ENCODE measurements at places on chromosomes 5 and 9.

DNA sequence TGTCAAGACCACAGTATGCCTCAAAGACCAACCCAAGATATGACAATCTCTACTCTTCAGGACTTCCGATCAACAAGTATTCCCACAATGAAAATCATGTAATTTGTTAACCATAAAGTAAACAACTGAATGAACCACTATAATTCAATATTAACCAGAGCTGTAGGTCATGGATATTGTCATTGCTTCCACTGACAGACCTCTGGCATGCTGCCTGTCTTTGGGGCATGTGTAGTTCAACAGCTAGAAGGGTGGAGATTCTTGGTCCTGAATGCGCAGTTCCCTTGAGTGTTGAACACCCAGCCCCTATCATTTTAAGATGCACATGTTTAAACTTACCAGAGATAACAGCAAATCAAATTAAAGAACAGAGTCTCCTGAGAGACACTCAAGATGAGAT lies 283.0 kb downstream of the CEMIP2 start:
- DNase-seq = no peak

GRCh38 chr5:10505517-10506095 lies 58.3 kb upstream of the ANKRD33B start:
- peak; percentile 6 for DNase-seq

DNA sequence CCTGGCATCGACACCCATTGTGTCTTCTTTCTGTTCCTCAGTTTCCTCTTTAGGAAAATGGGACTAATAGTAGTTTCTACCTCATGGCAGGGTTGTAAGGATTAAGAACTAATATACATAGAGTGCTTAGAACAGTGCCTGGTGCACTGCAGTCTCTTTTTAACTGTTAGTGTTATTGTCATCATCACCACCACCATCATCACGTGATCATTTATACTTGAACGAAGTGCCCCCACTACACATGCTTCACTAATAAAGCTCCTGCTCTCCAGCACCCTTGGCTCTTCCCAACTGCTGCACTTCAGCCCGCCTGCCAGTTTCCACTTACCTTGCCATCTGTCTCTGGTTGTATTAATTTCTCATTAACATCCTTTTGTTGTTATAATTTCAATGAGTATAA lies 35.8 kb upstream of the MAST4 start:
- DNase-seq = no peak

- DNase-seq = peak; percentile 39
Measured at GRCh38 chr9:138095813-138096518, 218.4 kb downstream of the CACNA1B start.

DNA sequence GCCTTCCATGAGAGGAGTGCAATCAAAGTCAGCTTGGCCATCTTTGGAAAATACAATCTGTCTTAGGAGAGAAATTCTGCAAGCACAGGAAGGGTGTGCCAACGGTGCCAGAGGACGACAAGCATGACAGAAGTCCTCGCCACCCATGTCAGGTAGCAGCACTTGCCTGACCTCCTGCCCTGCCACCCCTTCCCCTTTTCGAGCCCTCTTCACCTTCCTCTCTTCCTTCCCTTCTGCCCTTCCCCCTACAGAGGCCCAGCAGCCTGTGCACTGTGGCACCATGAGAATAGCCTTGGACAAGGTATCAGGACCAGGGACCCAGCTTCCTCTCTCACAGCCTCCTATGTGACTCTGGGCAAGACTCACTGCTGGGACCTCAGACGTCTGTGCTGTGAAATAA lies 5.3 kb upstream of the UBE2QL1 start:
- no peak for DNase-seq

DNA sequence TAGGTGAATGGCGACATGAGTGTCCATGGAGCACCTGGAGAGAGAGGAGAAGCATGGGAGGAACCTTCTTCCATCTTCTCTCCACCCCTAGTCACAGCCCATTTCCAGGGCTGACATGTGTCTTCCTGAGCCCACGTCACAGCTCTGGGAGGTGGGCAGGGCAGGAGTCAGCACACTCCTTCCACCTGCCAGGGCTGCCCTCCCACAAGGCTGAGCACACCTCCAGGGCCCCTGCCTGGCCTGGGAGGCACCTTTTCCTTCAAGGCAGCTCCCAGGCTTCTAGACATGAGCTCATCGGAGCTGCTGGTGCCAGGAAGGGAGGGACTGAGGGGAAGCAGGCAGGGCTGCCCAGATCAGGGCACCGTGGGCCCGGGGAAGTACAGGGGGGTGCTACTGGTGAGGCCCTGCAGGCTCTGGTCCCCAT lies 13.6 kb upstream of the SYNPO start:
- peak; percentile 81 for DNase-seq

- DNase-seq = no peak
Measured at GRCh38 chr5:159602434-159602833, 272.1 kb upstream of the IL12B start.

GRCh38 chr5:45029553-45029952 lies 220.8 kb downstream of the MRPS30 start:
- DNase-seq = no peak

- no peak for DNase-seq
Measured at GRCh38 chr5:127298036-127298429, 7.4 kb downstream of the MEGF10 start.

GRCh38 chr9:36306471-36307306 lies 48.4 kb upstream of the GNE start:
- no peak for DNase-seq

All from aorta (tissue), 5 donors.